GF-D8 (cell line): ENCODE measurements at places on chromosomes 7 and 10.
A peak's percentile ranks its signal among the peaks of the same experiment; 100 is the strongest.

DNA sequence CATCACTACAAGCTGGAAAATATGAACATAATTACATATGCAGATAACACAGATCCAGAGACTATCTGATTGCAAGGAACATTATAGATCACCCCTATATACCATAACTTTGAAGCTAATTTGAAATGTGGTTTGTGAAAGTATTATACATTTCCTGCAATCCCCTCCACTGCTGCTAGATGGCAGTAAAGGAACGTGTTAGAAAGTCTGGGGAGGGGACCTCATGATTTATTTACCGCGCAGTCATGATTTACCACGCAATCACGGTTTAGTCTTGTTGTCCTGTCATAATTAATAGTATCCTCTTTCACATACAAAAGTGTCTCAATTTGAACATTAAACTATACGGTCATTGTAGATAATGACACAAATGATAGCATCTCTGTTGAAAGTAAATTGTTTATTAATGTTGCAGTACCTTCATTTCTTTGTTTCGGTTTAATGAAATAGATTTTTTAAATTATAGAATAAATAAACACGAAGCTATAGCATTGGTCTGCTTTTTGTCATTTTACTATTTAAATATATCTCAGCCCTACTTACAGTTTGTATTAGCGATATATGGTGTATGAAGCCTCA, 145.3 kb upstream of the PRSS1 start:
- peak; percentile 32 for DNase-seq

GRCh38 chr7:41328131-41328530, 374.8 kb downstream of the INHBA start:
- DNase-seq = no peak

DNA sequence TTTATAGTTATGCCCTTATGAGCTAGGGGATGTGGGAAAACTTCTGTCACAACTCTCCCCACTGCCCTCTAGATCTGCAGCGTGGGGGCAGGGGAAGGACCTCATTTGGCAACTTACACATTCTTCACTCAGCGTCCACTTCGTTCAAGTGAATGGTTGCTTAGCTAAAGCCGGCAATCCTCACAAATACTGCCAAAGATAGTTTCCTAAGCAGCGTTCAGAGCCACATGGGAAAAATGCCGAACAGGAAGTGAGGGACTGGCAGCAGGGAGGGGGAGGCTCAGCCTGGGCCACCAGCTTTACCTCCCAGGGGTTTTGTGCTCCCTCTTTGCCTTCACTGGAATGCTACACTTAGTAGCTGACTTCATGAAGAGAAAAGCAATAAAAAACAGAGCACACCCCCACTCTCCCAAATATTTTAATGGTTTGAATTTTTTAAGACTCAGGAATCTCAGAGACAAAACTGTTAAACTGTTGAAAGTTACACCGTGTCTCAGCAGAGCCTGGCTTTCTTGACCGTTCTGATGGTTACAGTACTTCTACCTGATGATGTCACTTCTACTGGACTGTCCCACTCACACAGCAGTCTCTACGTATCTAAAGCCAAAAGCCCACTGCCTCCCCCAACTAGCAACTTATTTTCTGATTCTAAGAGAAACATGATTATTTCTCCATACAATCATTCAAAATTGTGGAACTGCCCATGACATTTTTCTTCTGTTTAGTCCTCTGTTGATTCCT, 10.4 kb downstream of the GRM3 start:
- no peak for DNase-seq

- no peak for DNase-seq
Observed at GRCh38 chr7:117793521-117793920, 79.7 kb downstream of the CTTNBP2 start.

DNA sequence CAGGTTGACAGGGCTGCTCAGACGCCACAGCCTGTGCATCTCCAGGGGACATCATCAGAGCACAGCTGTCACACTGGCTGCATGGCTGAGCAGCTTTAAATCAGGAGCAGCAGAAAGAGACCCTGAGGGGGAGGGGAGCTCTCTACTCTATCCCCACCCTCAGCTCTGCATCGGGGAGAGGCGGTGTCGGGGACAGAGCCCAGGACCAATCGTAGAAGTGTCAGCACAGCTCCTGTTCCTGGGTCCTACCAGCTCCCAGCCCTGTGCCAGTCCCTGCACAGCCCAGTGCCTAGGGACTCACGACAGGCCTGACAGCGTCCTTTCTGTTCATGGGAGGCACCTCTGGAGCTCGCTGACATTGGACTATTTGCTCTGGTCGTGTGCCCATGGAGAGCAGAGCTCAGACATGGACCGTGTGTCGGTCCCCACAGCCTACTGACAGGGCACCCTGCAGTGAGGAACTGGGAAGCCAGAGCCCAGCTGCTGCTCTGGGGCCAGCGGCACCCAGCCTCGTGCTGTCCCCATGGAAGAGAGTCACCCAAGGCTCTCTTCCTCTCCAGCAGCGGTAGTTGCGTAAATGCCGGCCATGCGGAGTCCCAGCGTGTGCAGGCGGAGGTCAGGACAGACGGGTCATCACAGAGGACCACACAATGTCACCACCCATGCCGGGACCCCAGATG, 20.4 kb upstream of the ANTXRL start:
- DNase-seq = no peak

DNA sequence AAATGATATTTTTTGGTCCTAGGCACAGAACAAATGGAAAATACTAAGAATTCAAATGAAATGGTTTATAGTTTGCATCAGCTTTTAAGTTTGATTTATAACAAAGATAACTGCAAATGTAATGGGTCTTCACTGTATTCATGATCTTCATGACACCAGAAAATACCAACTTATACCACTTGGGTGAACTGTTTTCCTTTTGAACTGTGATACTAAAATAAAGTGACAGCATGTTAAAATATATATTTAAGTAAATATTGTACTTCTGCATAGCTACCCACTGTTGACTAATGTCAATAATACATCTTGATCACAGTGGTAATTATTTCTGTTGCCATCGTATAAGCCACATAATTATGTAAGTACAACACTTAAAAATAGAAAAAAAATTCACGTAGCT, 442.0 kb upstream of the ANKRD30A start:
- no peak for DNase-seq

- DNase-seq = no peak
Observed at GRCh38 chr10:69629519-69629896, 539 bp upstream of the FAM241B start.

DNA sequence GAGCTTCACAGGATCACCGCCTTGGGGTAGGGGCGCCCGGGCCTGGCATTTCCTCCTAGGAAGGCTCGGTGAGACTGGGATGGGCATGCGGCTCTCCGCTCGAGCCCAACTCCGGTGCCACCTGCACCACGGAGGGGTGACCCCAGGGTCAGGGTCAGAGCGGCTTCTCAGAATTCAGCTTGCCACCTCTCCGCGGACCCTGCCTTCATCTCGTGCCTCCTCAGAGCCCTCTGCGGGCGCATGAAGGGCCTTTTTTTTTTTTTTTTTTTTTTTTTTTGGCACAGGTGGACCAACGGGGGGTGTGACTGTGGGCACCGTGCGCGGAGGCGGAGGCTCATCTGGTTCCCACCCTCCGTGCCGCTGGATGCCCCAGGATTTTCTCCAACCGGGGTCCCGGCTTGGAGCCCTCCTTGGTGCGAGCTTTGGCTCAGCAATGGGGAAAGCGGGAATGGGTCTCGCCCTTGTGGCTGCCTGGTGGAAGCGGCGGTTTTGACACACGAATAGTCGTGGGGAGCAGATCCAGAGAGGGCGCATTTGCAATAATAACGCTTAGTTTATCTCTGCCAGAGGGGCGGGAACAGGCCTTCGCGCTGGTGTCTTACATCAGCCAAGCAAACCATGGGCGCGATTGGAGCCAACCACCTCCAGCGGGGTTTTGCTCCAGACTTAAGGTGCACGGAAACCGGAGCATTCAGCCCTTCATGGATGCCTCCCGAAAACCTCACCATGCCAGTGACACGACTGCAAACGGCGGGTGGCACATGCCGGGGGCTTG, 5.0 kb upstream of the TNRC18 start:
- DNase-seq = peak; percentile 86

GRCh38 chr10:75487087-75487754, 55.8 kb downstream of the LRMDA start:
- peak; percentile 14 for DNase-seq

DNA sequence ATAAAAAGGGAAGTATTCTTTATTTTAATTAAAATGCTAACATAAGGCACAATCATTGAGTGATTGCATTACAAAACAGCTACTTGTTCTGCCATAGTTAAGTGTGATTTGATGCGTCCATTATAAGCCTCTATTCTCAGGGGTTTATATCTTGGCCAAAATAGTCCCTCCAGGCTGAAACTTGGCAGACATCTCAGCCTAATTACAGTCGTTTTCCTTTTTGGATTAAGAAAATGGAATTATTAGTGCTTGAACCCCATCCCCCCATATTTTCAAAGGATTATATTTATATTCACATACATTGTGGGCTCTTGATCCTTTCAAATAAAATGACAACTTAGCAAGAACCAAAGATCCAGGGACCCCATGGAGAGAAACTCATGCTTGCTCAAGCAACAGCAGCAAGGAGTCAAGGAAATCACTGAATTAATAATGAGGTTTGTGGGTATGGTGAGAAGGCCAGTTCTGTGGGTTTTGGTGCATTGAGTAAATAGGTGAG, 66.7 kb upstream of the NEUROD6 start:
- no peak for DNase-seq

DNA sequence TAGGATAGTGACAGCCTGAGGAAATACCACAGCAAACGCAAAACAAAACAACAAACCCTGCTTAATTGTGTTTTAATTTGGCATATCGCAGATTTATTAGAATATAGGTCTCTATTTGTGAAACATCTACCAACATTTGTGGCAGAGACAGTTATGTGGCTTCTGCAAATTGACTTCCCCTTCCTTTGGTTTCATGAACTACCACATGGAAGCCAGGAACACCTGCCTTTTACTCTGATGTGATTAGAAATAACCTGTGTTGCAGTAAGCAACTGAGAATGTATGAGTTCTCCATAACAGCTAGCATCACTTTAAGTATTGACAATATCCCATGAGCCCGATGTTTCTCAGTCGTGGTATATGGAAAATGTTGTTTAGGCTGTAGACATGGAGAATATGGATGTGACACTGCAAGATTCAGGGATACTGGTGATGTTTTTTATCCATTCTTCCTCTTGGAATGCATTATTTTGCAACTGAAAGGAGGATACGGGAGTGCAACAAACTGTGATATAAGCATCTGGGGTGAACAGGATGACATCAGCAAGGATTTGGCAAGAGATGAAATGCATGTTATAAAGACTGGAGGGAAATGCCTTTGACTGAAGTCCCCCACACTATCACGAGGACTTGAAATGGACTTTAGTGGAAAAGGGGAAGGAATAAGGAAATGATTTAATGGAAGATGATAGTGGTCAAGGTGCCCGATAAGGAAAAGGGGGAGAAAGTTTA, 95.9 kb downstream of the CUBN start:
- DNase-seq = peak; percentile 5

DNA sequence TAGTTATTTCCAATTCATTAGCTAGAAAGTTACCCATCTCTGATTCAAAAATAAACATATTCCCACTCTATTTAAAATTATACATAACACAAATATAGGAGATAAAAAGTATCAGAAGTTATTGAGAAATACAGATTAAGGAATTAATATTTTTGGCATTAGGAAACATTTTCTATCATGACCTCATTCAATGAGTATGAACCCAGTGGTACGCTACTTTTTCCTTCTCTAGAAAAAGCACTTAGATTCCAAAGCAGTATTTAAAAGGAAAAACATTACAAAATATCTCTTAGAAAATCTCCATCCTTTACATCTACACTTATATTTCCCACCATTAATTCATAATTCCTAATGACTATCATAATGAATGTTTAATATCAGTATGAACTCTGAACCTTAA, 240.6 kb upstream of the GNAI1 start:
- DNase-seq = no peak

DNA sequence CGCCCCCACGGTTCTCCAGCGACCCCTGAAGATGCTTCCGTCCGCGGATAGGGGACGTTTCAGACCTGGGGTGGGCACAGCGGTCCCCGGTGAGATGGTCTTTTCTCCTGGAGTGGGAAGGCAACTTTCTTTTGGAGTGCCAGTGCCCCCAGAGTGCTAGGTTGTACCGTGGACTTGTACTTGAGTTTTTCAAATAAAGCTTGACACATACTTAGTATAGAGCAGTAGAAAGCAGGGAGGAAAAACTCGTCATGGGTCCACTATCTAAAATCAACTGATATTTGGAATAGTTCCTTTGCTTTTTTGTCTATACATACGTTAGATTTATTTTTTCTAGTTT, 28.4 kb downstream of the RBM20 start:
- no peak for DNase-seq

DNA sequence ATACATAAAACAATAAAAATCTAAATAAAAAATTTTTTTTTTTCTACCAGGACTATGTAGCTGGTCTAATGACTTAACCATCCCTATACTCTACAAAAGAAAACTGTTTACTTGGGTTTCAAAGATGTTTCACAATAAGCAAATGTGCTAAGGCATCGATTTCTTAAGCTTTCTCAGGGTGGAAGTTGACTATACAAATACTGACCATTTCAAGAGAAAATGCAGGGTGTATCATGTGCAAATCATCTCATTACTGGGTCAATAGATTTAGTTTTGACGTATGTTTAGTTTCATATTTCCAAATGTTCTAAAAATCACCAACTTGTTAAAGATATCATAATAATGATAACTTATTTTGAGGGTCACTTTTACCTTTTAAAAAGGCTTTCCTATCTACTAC, 7.5 kb downstream of the NRP1 start:
- DNase-seq = no peak

DNA sequence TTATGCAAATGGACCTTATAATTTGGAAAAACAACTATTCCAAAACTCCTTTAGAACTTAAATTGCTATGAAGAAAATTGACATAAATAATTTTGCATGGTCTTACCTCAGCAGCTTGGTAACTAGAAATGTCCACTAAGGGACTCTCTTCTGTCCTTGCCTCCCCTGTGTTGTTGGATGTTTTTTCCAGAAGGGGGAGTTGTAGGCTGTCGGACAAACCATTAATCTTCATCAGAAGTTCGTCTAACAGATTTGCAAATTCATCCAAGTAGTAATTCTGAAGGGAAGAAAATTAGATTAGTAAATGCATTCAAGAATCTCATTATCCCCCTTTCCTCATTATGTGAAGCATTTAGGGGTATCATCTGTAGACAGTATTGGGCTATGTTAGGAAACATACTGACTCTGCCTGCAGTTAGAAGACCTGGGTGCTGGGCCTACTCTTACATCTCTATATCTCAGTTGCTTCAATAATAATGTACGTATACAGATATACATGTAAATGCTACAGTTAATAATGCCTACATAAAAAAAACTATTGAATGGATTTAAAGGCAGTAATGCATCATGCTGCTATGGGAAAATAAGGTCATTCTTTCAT, 155.6 kb downstream of the PKD1L1 start:
- no peak for DNase-seq

- DNase-seq = no peak
Observed at GRCh38 chr7:133514551-133514950, 261.7 kb downstream of the EXOC4 start.
